Activated CD4-positive, alpha-beta T cell treated with anti-CD3 and anti-CD28 coated beads for 48 hours (primary cell): ENCODE measurements at places on chromosomes 2 and 18.
A peak's percentile ranks its signal among the peaks of the same experiment; 100 is the strongest.

- no peak for DNase-seq
Observed at GRCh38 chr2:83817511-83817910, 641.6 kb downstream of the SUCLG1 start.

GRCh38 chr2:27442920-27443282, 720 bp downstream of the KRTCAP3 start:
- DNase-seq: no peak

DNA sequence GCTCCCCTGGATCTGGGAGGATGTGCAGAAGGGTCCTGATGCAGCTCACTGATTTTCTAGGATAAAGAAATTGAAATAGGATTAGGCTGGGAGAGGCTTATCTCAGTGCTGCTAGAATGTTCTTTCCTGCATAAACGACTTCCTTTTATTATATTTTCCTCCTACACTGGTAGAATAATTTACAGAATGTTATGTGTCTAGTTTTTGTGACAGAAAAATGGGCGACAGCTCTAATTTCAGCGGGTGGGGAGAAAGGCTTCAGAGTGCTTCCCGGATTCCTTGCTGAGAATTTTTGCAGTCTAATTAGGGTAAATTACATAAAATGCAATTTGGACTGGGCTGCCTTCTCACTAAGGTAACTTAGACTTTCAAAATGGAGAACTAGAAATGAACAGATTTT, 66.2 kb downstream of the SKA1 start:
- no peak for DNase-seq

DNA sequence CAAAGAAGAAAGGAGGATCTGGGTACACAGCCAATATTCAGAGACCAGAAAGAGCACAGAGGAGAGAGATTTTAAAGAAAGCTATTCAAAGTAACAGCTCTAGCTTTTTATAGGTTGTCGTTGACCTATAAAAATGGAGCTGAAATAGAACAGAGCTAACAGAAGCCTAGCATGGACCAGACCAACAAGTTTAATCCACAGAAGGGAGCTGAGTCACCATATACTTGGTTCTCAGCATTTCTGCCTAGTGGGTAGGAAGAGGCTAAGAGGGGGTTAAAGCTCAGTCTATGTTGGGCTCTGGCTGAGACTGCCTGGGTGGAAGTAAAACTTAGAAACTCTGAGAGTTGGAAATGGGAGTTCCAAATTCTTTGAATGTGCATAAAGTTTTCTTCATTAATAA, 678.0 kb upstream of the CDH2 start:
- no peak for DNase-seq

DNA sequence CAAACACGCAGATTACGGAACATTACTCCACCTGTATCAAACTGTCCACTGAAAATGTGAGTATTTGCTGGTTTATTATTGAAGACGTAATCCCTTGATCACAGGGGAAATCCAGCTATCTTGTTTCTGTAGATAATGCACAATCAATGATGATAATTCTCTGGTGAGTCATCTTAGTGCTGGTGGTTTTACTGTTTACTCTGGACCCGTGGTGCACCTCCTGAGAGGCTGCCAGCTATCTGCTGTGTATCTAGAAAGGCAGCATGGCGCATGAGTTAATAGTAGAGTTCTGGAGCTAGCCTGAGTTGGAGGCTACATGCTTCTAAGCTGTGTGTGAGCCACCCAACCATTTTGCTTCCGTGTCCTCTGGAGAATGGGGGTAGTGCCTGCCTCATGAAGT, 6.5 kb downstream of the NCAPH start:
- peak; percentile 47 for DNase-seq

DNA sequence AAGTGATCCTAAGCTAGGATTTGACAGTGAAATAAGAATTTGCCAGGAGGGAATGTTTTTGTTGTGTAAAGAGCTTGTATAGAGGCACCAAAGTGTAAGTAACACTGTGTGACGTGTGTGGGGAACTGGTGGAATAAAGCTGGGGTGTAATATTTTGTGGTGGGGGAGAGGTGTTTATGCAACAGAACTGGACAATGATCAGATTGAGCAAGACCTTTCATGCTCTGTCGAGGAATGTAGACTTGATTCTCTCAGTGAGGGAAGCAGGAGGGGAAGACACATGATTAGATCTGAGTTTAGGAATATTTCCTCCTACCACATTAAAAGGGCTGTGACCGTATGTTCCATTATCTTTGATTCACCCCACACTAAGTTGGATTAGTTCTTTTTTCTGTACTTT, 43.6 kb downstream of the EFEMP1 start:
- DNase-seq: no peak

DNA sequence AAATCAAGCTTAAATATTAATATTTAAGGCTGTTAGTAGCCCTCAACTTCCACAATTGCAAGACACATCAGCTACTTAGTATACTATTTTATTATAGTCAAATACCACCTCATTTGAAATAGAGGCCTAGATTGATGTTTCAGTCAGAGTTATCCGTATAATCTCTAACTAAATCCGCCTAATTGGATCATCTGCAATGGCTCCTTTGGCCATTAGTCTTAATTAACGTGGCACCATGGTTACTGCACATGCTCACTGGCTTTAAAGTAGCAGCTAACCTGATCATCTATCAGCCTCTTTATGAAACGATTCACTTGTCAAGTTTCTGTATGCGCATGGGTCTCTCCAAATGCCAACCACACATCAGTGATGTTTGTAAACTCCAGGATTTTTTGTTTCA, 112.3 kb downstream of the COLEC12 start:
- no peak for DNase-seq

- DNase-seq: no peak
Observed at GRCh38 chr2:234967201-234967869, 15.5 kb downstream of the SH3BP4 start.

- no peak for DNase-seq
Observed at GRCh38 chr18:21335927-21336488, 94.0 kb downstream of the GREB1L start.

DNA sequence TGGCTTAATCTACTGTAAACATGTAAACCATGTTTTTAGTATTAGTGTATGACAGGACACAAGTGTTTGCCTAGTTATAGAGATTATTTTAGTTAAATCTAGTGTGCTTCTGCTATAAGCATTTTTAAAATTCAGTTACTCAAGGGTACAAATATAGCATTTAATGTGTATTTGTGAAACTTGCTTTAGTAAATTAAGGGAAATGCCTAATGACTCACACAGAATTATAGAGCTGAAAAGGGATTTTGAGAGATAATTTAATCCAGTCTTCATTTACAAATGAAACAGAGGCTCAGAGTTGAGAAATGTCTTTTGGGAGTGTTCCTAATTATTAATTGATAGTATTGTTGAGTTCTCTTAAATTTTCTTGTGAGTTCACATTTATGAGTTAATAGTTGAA, 8.2 kb downstream of the ACTR3 start:
- no peak for DNase-seq

- DNase-seq: no peak
Observed at GRCh38 chr18:63195326-63196159, 124.0 kb downstream of the BCL2 start.

DNA sequence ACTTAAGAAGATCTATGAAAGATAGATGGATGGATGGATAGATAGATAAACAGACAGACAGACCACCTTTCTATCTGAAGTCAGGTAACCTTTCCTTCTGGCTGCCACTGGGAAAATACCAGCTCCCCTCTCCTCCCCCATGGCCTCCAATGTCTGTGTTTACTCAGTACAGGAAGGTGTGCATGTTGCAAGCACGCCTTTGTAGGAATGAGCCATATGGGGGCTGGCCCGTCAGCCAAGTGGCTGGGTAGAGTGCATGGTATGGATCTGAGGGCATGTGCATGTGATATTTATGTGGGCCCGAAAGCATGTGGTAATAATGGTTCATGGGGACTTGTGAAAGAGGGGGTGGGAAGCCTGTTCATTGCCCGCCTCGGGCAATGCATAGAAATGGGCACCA, 109.2 kb upstream of the FZD7 start:
- no peak for DNase-seq

- no peak for DNase-seq
Observed at GRCh38 chr2:58640042-58640441, 398.9 kb upstream of the FANCL start.

- no peak for DNase-seq
Observed at GRCh38 chr2:14614017-14614416, 18.5 kb upstream of the LRATD1 start.

GRCh38 chr18:5618047-5618688, 74.4 kb upstream of the EPB41L3 start:
- no peak for DNase-seq

- DNase-seq: no peak
Observed at GRCh38 chr2:117979911-117980701, 33.8 kb downstream of the CCDC93 start.

- no peak for DNase-seq
Observed at GRCh38 chr2:238430781-238431180, 4.1 kb downstream of the ASB1 start.

DNA sequence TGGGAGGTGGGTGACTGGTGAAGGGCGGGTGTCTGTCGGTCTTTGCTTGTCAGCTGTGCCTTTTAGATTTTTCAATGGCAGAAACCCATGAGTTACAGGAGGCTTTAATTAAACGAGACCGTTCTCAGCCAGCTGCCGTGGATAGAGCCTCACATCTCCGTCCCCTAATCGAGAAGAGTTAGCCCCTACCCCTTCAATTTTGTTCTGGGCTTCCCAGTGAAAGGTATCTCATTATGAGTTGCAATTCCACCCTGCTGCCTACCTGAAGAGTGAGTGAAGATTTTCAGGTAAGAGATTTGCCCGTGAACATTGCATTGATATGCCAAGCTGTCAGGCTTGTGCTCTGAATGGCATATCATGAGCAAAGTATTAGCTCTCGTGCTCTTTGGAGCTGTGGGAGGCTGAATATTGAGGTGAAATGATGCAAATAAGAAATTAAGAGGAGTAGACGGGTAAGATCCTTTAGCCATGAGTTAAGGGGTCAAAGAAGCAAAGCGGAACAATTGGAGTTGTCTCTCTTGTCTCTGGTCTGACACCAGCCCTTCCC, 118.7 kb upstream of the MSTN start:
- no peak for DNase-seq

- no peak for DNase-seq
Observed at GRCh38 chr2:54233832-54234649, 22.0 kb downstream of the TSPYL6 start.

- no peak for DNase-seq
Observed at GRCh38 chr18:8301427-8302172, 307.6 kb upstream of the RAB12 start.

GRCh38 chr18:48951448-48952286, 902 bp upstream of the SMAD7 start:
- DNase-seq: peak; percentile 76

GRCh38 chr18:57026316-57026715, 120.6 kb upstream of the BOD1L2 start:
- DNase-seq: no peak

- no peak for DNase-seq
Observed at GRCh38 chr18:7958897-7959146, 391.7 kb downstream of the PTPRM start.

- DNase-seq: no peak
Observed at GRCh38 chr2:1633936-1634587, 110.3 kb downstream of the PXDN start.

DNA sequence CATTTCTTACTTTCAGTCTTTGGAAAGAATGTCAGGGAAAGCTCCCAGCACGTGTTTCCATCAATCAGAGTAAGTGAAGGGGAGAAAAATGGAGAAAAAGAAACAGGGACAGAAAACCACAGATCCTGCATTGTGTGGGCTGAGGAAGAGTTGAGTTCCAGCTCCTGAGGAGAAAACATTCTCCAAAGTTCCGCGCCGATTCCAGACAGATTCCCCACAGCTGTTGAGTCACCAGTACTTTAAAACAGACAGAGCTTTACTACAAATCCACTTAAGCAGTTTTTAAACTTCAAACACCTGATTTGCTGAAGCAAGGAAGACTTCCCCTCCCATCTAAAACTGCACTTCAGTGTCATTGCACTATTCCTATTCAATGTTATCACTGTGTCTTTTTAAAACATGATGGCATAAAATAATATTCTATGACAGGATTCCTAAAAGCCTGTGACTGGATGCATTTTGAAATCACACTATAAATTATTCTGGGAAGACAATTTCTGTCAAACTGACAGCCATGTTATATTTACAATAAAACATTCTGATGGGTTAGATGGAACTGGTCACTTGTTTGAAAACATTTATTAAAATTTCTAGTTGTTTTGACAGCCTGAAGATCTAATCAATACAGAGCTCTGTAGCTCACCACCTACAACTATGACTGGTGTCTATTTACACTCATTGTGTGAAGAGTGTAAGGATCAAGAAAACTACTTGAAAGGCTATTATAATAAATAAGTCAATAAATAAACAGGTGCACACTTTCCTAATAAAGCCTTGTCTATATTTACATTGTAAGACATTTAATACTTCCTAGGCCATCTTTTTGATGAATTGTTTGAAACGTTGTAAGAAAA, 40.9 kb downstream of the TCF4 start:
- DNase-seq: no peak

- no peak for DNase-seq
Observed at GRCh38 chr2:121368836-121369235, 83.8 kb upstream of the TFCP2L1 start.

GRCh38 chr2:25043241-25043867, 1.5 kb downstream of the EFR3B start:
- DNase-seq: peak; percentile 76

DNA sequence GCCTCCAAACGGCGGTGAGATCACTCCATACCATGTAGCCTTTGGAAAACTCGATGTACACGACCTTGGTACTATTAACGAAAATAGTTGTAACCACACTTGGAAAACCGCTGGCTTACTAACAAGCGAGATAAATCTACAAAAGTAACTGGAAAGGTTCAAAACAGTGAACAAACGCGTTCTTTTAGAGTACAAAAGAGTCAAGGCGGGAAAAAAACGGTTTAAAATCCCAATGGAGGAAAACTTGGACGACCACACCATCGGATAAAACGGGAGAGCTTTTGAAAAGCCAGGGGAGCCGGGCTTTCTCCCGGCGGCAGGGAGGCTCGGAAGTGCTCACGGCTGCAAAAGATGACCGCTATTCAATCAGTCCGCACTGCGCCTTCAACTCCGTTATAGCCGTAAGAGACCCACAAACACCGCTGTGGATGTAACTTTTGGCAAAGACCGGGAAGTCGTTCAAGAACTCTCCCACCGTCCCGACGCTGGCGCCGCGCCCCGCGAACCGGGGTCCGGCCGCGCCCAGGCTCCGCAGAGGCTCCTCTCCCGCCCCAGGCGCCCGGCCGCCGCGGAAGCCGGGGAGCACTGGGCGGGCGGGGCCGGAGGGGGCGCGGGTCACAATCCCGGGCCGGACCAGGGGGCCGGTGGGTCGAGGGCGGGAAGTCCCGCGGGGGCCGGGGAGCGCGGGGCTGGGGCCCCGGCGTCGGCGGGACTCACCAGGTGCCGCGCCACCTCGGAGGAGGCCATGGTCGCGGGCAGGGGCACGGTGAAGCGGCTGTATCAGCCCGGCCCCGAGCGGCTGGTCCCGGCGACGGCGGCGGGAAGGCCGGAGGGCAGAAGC, 465 bp downstream of the SEPTIN10 start:
- DNase-seq: peak; percentile 8

- DNase-seq: no peak
Observed at GRCh38 chr18:77135339-77136075, 2.9 kb upstream of the MBP start.
